ENCODE measurements at places on chromosomes 12 and 14. TPM values are rescaled to one million over a fixed set of nuclear protein-coding genes. Genes with fewer than 3 reads are reported as not detected.

GRCh38 chr12:125528281-125528680 is 463.0 kb downstream of the AACS start:
- H3K27me3 ChIP-seq, result no peaks in the 10 kb centered on the region
- no peaks in the 10 kb centered on the region for H3K4me1 ChIP-seq

DNA sequence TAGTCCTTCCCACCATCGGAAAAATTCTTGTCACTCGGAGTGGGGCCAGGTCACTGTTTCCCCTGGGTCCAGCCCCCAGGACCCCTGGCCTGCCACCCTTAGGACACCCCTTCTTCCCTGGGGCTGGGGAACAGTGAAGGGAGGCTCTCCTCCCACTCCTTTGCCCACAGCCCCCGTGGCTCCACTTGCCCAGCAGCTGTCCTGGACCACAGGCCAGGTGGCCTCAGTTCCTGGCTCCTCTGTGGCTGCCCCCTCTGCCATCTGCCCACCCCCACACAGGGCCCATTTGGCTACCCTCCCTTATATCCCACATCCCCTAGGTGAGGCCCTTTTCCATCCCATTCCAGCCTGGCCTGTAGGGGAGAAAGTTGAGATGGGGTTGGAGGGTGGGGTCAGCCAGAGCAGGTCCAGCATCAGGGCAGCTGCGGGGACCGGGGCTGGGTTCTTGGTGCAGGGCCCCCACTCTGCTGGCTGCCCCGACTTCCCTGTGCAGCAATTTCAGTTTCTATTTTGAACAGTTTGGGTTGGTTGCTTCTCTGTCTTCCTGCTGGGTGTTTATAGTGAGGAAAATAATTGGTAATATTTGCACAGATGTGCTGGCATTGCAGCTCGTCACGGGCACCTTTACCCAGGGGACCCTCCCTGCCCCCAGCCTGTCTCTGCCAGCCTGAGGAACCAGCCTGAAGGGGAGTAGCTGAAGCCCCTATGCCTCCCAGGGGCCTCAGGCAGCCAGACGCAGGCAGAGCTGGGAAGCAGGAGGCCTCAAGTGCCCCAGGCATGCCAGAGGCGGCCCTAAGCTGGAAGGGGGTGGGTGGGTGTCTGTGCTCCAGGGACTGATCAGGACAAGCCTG is 23.4 kb downstream of the SYNDIG1L start:
- H3K27ac ChIP-seq, result peak overlapping the region; percentile 59
- no peaks in the 10 kb centered on the region for H3K27me3 ChIP-seq
- DNase-seq, result no peak
- H3K4me3 ChIP-seq, result no peak overlapping the region
- no peaks in the 10 kb centered on the region for H3K36me3 ChIP-seq
- peaks cover 20% of the 10 kb centered on the region for H3K4me1 ChIP-seq

KANSL2 gene
- total RNA-seq, result 60.3 TPM

DNA sequence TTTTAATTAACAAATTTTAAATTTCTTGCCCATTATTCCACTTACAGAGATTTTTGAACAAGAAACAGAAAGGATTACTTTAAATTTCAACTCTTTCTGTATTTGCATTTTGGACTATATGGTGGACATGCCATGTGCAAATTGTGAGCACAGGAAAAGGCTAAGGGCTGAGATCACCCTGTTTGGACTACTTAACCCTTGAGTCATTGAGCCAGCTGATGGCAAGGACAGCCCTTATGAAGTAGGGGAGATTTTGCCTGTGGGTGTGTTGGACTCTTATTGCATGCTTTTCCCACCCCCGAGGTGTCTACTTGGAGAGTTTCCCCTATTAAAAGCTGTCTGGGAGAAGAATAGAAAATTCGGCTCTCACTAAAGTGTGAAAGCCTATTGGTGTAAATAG is 17.2 kb downstream of the DERA start:
- no peak overlapping the region for H3K27ac ChIP-seq
- no peaks in the 10 kb centered on the region for H3K4me1 ChIP-seq
- no peak for DNase-seq
- no peaks in the 10 kb centered on the region for H3K27me3 ChIP-seq
- no peaks in the 10 kb centered on the region for H3K36me3 ChIP-seq

DNA sequence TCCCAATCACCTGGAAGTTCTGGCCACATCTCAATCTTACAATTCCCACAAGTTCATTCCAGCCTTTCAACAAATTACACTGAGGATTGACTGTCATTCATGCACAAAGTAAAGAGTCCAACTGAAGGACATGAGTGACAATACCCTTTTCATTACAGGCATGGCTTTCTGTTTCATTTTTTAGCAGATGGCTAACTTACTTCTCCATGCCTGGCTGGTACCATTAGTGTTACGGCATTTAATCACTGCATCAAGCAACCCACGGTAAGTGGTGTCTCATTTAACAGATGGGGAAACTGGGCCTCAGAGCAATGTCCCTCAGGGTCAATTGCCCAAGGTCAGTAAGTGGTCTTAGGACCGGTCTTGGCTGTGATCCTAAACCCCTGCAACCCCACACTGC is 114.4 kb downstream of the PRICKLE1 start:
- H3K4me3 ChIP-seq, result no peak overlapping the region
- H3K27me3 ChIP-seq, result peaks cover 3% of the 10 kb centered on the region
- no peaks in the 10 kb centered on the region for H3K36me3 ChIP-seq

DNA sequence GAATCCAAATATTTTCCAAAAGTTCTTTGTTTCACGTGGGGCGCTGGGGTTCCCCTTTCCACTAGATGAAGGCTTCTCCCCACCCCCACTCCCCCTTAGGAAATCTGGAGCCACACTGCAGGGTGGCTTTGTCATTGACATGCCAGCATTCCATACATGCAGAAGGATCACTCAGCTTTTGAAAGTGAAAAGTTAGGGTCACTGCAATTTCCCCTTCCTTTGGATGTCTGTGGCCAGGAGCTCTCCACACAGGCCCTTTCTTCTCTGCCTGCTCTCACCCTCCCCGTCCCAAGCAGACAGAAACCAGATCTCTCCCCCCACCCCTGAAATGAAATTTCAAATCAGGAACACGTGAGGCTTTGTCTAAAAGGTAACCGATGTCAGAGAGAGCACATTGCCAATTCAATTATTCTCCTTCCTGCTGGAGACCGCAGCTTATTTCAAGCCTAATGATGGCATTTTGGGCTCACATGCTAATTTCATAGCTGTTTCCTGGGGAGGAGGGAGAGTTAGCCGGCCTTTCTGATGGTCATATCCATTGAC is 153.9 kb upstream of the RFLNA start:
- H3K27ac ChIP-seq, result no peak overlapping the region
- H3K4me3 ChIP-seq, result no peak overlapping the region
- H3K27me3 ChIP-seq, result no peaks in the 10 kb centered on the region
- no peaks in the 10 kb centered on the region for H3K4me1 ChIP-seq

- H3K27me3 ChIP-seq, result no peaks in the 10 kb centered on the region
- peak overlapping the region; percentile 94 for H3K4me3 ChIP-seq
- peak overlapping the region; percentile 3 for H3K27ac ChIP-seq
- peaks cover 64% of the 10 kb centered on the region for H3K4me1 ChIP-seq
- peaks cover 7% of the 10 kb centered on the region for H3K36me3 ChIP-seq
Observed at GRCh38 chr12:14956024-14956891, 5.1 kb downstream of the ARHGDIB start.

DNA sequence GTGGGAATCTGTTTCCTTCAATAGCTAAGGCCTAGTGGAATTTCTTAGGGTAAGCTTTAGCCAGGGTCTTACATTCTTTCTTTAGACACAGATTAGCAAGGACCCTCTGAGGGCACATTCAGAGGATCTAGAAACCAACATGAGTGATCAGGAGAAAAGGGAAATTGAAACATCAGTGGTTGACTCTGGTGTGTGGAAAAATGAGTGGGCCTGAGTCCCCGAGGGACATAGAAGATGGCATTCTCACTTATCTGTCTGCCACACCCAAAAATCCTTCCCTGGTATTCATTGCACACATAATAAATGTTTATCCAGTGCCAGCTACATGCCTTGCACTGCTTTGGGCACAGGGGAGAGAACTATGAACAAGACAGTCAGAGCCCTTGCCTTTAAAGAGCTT is 82.9 kb downstream of the SSPN start:
- H3K27me3 ChIP-seq, result no peaks in the 10 kb centered on the region
- no peak overlapping the region for H3K27ac ChIP-seq
- no peaks in the 10 kb centered on the region for H3K4me1 ChIP-seq
- H3K4me3 ChIP-seq, result no peak overlapping the region
- no peak for DNase-seq

GRCh38 chr14:95319312-95320077 is at the start of gene CLMN:
Gene CLMN (minus strand): TSS chr14:95319908. CDS start chr14:95319792, 116 bp downstream.
- H3K27ac ChIP-seq, result no peak within 1 kb of the TSS
- peak within 1 kb of the TSS; percentile 50 for H3K4me3 ChIP-seq
- H3K36me3 ChIP-seq, result no peaks in the 10 kb centered on the region
- peaks cover 10% of the 10 kb centered on the region for H3K27me3 ChIP-seq

ESR2 gene
- 0.74 TPM for total RNA-seq

DPPA3 gene
- total RNA-seq, result not detected

PRORP gene
- 39.9 TPM for total RNA-seq

SLC17A8 gene
- total RNA-seq, result not detected

DNA sequence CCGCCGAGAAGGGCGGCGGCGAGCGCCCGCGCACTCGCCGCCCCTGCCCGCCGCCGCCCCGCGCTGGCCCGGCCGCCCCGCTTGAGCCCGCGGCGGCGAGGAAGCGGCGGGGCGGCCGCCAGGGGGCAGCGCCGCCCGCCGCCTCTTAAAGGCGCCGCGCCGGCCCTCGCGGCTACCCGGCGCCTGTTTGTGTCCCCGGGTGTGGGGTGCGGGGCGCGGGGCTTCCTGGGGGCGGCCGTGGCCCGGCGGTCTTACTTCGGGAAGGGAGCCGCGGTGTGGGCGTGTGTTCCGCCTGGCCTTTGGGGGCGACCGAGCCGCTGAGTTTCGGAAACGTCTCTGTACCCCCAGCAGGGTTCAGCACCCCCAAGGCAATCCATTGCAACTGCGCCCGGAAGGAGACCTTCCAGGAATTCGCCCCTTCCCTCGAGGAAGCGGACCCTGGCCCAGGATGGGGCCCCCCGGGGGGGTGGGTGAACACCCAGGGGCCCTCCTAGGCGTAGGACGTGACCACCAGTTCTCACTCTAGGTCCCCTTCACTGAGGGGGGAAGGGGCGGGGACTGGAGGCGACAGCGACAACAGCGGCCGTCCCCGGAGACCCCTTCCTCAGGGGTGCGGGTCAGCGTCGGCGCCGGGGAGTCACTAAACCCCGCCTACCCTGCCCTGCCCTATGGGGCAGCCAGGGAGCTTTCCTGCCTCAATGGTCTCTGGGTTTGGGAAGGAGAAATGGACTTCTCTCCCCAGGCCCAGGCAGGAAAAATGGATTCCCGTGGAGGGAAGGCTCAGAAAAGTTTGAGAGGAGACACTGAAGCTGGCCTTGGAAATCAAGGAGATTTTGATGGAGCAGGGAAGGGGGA is at the start of gene ITPK1:
Gene ITPK1, minus strand, starts transcription at position 105 of the 855 bp plus-strand sequence. CDS start 762 bp downstream, outside the sequence.
- peaks cover 32% of the 10 kb centered on the region for H3K4me1 ChIP-seq
- no peaks in the 10 kb centered on the region for H3K27me3 ChIP-seq
- peak within 1 kb of the TSS; percentile 79 for H3K4me3 ChIP-seq
- peak; percentile 62 for DNase-seq

DNA sequence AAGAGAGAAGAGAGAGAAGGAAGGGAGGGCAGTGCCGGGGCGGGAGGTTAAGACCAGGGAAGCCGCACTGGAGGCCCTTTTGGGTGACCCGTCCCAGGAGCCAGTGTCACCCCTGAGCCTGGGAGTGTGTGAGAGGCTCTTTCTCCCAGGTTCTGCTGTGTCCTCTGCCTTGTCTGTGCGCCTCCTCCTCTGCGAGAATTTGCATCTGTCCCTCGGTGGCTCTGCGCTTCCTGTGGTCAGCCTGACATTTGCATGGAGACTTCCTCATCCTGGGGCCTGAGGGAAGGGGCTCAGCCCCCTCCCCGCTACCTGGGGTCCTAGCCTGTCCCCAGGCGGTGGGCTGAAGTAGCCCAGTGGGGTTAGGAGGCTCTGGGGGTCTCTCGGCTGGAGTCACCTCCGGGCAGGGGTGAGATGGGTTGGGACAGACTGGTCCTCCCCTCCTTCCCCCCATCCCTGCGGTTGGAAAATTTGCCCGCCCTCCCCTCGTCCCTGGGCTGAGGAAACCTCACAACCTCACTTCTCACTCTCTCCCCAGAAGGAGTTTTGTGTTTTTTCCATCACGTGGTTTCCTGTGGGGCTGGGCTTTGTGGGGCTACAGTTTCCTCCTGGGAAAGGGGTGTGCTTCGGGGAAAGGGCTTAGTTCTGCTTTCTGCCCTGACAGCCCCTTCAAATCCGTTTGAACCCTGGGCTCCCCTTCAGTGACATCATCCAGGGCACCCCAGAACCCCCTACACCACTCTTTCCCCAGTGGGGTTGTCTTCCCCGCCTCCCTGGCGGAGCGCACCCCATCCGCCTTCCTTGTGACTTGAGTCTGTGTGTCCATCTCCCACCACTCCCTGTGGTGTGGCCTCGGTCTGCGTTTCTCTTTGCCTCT is 2.5 kb downstream of the PTPN6 start:
- peak overlapping the region; percentile 88 for H3K4me3 ChIP-seq
- H3K36me3 ChIP-seq, result peaks cover 32% of the 10 kb centered on the region
- no peaks in the 10 kb centered on the region for H3K27me3 ChIP-seq
- H3K27ac ChIP-seq, result peak overlapping the region; percentile 68
- DNase-seq, result peak; percentile 92

GRCh38 chr12:94545935-94546771 is 86.5 kb upstream of the CEP83 start:
- no peak overlapping the region for H3K27ac ChIP-seq
- no peaks in the 10 kb centered on the region for H3K36me3 ChIP-seq
- H3K4me3 ChIP-seq, result no peak overlapping the region
- no peaks in the 10 kb centered on the region for H3K4me1 ChIP-seq

GRCh38 chr12:126582231-126582630 is 1517.0 kb downstream of the AACS start:
- DNase-seq, result no peak
- no peak overlapping the region for H3K4me3 ChIP-seq
- no peaks in the 10 kb centered on the region for H3K36me3 ChIP-seq
- H3K27me3 ChIP-seq, result no peaks in the 10 kb centered on the region
- no peak overlapping the region for H3K27ac ChIP-seq

MYO1A gene
- total RNA-seq, result 0.51 TPM

- peaks cover 10% of the 10 kb centered on the region for H3K4me1 ChIP-seq
- H3K4me3 ChIP-seq, result no peak overlapping the region
- DNase-seq, result no peak
- no peak overlapping the region for H3K27ac ChIP-seq
Observed at GRCh38 chr12:108318472-108319275, 20.4 kb downstream of the CMKLR1 start.

Data from CD8-positive, alpha-beta memory T cell (primary cell).